ENCODE measurements at places on chromosomes 5 and 9.

- no peak for DNase-seq
These were observed 43.2 kb downstream of the PSMB7 start for GRCh38 chr9:124372038-124372437.

- no peak for DNase-seq
These were observed 27.8 kb upstream of the SLC6A19 start for GRCh38 chr5:1173485-1174070.

DNA sequence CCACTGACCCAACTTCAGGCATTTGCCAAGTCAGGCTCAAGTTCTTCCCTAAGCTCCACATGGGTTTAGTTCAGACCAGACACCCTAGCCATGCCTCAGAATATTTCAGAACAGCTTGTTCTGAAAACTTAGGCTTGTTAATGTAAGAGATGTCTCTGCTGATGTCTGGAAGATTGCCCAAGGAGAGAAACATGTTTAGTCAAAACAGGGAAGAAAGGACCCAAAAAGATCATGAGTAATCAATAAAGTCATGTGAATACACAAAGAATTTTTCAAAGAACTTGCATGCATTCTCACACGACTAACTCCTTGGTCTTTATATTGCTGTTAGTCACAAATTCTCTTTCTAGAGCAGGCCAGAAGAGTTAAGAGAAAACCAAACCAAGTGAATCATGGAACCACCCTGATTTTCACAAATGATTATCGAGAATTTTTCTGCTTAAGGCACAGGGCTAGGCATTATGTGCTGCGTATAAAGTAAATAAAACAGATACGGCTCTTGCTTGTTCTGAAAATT, 158.1 kb upstream of the HMHB1 start:
- no peak for DNase-seq

DNA sequence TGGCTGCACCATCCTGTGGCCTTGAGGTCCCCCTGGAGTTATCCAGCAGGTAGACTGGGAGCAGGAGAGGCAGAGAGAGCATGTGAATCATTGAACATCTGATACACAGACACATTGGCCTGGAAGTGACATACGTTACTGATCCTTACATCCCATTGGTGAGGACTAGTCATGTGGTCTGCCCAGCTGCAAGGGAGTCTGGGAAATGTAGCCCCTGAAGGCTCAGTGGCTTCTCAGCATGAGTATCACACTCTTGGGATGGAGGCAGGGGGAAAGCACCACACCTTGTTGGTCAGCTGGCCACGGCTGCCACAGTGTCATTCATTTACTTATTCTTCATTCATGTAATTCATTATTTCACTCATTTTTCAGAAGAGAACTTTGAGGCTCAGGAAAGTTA, 13.3 kb upstream of the KCNMB1 start:
- DNase-seq, result no peak

- DNase-seq, result no peak
These were observed 93.7 kb downstream of the SNCAIP start for GRCh38 chr5:122405751-122406150.

DNA sequence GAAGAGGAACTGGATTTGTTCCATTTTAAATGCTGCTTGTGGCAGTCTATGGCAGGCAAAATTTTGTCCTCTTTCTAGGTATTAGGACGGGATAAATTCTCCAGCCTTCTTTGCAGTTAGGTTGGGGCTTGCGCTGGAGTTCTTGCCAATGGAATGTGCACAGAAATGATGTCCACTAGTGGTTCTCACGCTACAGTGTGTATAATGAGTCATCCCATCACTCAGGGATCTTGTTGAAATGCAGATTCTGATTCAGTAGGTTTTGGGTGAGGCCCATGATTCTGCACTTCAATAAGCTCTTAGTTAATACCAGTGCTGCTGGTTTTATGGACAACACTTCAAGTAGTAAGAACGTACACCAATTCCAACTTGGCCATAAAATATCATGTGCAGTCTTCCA, 317.6 kb upstream of the KLF4 start:
- DNase-seq, result no peak

DNA sequence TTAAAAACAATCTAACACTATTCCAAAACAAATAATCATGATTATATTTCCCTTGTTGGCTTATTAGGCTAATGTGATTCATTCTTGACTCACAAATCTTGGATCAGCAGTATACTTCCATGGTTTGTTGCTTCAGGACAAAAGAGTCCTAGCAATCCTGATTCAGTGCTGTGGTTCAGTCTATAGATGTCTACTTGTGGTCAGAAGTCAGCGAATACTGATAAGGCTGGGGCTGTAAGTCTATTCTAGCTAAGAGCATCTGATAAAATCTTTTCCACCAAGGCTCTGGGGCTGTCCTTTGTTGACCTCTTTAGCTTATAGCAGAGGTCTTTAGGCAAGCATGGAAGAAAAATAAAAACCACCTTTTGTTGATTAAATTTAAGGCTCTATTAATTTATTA, 4.4 kb upstream of the SMIM3 start:
- no peak for DNase-seq

DNA sequence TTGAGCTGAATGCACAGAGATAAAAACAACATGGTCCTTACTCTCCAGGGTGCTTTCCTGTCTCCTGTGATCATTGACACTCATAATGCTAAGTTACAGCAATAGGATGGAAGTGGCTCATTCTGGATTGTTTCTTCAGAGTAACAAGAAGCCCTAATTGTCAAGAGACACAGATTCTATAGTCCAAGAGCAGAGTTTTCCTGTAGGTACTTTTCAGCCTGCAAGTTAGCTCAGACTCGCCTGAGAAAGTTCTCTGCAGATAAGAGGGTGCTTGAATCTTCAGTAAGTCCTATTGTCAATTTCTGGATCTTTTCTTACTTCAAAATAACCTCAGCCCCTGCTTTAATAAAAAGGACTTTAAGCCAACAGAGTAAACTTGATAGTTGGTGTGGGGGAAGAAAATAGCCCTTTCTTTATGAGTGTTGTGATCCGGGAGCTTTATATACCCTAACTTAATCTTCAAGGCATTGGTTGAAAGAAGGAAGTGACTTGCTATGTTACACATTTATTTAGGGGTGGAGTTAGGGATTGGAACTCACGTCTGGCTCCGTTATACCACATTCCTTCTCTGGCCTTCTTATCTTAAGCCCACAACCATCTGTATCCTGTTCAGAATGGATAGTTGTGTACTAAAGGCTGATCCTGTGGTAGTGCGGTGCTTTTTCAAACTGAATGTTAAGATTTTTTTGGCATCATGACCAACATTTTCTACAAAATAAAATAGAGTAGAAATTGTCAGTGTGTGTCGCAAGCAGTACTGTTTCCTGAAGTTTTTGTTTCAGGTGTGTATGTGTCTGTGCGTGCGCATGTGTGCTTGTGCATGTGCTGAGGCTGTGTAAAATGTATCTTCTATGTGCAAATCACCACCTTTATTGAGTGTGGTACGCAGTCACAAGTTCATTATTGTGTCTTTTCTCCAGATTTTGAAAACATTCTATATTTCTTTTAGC, 173.9 kb downstream of the WDR70 start:
- DNase-seq, result no peak

GRCh38 chr5:158637039-158637438, 462.7 kb downstream of the EBF1 start:
- DNase-seq, result no peak

DNA sequence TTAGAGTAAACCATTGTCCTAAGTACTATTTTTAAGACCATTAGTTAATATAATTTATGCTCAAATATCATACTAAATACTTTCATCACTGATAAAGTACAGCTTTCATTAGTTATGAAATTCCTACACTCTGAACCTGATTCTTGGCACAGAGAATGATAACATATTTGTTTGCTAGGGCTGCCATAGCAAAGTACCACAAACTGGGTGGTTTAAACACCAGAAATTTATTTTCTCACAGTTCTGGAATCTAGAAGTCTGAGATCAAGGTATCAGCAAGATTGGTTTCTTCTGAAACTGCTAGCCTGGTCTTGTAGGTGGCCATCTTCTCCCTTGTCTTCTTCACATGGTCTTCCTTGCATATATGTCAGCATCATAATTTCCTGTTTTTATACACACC, 608.4 kb downstream of the TLE1 start:
- DNase-seq, result no peak

GRCh38 chr5:173291722-173292658, 36.2 kb downstream of the STC2 start:
- no peak for DNase-seq

DNA sequence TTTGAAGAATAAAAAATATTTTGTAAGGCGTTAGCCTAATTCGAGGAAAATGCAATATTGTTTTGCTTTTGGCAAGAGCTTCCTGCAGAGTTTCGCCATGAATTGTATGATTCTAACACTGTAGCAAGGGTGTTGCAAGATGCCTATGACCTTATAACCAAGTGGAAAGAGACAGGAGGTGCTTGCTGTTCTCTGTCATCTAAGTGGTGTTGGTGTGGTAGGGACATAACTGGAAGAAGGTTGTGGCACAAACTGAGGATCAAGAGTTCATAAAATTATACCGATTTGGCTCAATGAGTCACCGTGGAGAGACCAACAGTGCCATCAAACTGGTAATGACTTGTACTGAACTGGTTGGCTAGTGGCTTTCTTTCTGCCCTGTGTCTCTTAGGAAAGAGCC, 6.3 kb downstream of the STC2 start:
- DNase-seq, result no peak

DNA sequence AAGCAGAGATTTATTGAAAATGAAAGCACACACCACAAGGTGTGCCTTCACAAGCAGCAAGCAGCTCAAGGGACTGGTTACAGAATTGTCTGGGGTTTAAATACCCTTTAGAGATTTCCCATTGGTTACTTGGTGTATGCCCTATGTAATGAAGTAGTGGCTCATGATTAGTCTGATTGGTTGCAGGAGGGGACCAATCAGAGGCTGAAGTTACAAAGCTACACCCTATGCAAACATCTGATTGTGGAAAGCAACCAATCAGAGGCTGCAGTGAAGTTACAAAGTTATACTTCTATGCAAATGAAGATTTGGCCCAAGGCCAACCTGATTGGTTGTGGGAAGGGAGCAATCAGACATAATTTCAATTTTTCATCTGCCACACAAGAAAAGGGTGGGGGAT, 119.9 kb downstream of the C9orf152 start:
- DNase-seq, result no peak

- no peak for DNase-seq
These were observed 123.8 kb downstream of the DROSHA start for GRCh38 chr5:31407921-31408693.
